D341Med (cell line): ENCODE measurements at places on chromosomes 2 and 18.

GRCh38 chr2:168685600-168686451 is 116.6 kb upstream of the NOSTRIN start:
- DNase-seq, result no peak

GRCh38 chr2:210288408-210288807 is 26.6 kb downstream of the MYL1 start:
- no peak for DNase-seq

DNA sequence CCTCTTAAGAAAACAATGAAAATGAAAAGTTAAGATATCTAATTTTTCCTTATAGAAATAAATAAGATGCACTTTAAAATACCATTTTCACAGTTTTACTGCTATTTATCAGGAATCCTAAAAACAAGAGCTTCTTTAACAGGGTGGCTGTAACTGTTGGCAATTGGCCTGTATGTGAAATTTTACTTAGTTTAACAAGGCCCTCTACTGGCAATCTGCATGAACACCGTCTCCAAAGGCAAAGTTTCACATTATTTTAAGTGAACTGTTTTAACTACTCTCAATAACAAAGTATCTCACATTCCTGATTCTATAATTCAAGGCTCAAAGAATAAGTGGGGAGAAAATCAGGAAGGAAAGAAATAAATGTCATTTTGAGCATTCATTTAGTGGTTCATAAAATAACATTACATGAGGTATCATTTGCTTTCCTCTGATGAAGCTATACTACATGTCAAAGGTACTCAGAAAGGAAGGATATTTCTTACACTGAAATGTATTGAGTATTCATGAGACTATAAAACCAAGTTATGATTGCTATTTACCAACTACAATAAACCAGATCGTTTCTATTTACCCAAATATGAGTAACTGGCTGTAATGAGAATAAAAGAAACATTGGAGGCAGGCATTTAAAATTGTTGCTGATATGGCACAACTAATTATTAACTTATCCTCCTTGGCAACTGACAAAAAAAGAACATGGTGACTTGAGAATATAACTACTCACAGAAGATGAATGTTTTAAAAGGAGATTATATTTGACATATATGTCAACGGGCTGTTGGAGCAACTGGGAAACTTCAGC is 7.0 kb downstream of the NCKAP5 start:
- peak; percentile 47 for DNase-seq

DNA sequence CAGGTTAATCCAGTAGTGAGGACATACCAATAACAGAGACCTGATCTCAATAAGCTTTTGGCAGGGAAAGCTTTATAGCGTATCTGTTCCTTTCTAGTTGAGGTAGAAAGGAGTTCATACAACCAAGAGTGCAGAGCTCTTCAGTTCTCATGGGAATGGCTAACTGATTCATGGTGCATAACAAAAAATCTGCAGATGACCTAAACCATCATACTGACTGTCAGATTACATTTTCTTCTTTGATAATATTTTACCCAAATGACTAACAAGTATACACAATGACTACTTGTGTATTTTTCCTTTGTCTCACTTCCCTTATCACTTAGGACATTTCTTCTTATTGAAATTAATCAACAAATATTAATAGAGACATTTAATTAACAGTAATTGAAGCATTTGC is 140.0 kb upstream of the SERTAD2 start:
- DNase-seq, result no peak

- no peak for DNase-seq
These were observed 135.9 kb upstream of the ID2 start for GRCh38 chr2:8545695-8546611.

DNA sequence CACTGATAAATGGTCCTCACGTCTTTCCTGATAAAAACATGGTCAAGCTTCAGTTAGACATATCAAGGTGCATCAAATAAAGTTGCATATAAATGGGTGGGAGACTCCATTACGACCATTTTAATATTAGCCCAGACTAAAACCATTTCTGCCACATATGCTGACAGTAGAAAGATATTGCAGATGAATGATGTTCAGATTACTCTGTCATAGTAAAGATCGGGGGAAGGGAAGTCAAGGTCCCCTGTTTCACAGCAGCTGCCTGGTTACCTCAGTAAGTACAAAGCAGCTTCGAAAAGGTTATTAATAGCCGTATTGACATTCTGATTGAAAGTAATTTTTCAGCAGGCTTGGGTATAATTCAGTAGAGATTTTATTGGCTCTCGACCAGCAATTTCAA is 927.7 kb upstream of the CDH2 start:
- DNase-seq, result no peak

- DNase-seq, result no peak
These were observed 2.5 kb upstream of the MREG start for GRCh38 chr2:216015722-216016464.

- no peak for DNase-seq
These were observed 24.9 kb downstream of the ASAP2 start for GRCh38 chr2:9231291-9232165.

GRCh38 chr2:231133365-231134099 is 8.7 kb upstream of the HTR2B start:
- DNase-seq, result peak; percentile 9

DNA sequence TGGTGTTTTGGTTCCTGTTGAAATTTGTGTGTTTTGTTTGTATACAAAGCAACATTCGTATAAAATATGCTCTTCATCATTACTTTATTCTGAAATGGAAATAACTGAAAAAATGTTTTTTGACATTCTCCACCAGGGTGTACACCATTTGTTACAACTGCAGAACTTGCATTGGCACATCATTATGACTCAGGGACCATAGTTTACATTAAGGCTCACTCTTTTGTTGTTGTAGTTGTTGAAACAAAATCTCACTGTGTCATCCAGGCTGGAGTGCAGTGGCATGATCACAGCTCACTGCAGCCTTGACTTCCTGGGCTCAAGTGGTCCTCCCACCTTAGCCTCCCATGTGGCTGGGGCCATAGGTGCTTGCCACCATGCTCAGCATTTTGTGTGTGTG is 676.6 kb downstream of the TDRD15 start:
- DNase-seq, result no peak

GRCh38 chr2:231294571-231295362 is 96.3 kb downstream of the ARMC9 start:
- no peak for DNase-seq

DNA sequence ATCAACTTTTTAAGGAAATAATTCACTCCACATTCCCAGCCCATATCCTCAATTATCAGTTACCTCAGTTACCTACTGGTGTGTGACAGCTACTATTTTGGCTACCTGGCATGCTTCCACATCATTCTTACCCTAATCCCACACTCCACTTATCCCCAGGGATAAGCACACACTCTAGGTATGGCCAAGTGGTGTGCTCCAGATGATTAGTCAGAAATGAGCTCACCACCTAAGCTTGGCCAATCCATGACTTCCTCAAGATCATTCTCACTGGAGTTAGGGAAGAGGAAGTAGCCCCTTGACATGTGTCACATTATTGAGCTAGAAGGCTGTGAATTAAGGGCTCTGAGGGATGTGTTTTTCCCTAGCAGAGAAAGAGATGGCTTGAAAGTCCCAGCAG is 20.9 kb upstream of the SMAD4 start:
- DNase-seq, result peak; percentile 65

DNA sequence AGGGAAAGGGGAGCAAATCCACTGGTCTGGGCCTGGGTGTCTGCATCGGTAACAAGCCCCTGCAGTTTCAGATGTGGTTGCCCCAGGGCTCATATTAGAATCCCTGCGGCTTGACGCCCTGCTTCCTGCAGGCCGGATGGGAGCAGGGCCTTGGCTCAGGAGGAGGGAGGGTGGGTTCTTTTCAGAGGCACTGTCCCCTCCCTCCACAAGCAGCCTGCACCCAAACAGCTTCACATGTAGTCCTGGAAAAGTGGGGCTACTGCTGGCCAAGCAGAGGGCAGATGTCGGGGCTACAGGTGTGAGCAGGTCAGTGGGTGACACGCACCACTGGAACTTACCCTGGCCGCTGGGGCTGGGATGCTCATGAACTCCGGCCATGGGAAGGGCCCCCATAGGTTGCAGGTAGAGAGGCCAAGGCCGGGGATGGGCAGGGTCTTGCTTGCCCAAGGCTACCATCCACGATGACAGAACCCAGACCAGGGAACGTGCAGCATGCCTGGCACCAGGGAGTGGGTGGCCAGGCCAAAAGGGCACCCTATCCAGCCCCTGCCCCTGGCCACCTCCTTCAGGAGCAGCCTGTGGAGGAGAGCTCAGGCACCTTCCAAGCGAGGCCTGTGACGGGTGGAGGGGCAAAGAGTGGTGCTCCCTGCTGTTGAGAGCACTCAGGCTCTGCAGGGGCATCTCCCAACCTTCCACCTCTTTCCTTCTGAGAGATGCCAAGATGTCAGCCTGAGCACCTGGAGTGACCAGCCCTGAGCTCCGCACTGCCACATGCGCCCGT is 16.8 kb downstream of the ARID5A start:
- DNase-seq, result no peak

DNA sequence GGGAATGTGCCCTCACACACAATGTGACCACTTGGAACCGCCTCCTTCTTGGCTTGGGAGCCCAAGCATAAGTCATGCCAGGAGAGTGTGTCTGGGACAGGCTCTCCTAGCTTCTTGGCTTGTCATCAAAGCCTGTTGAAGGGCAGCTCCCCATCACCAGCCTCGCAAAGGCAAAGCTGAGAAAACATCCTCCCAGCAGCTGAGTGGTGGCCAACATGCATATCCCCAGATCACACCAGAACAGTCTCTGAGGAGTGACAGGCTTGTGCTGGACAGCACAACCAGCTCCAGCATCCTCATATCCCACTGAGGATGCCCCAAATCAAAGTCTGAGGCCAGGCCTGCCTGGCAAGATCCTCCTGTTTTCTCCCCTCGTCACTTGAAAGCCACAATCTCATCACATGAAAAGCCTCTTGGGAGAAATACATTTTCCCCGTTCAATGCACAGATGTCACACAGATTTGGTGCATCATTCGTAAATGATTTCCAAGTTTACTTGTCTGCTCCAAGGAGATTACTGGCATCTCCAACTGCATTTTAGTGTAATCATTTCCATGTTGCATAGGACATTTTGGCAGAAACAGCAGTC is 269.3 kb downstream of the TTC32 start:
- no peak for DNase-seq

DNA sequence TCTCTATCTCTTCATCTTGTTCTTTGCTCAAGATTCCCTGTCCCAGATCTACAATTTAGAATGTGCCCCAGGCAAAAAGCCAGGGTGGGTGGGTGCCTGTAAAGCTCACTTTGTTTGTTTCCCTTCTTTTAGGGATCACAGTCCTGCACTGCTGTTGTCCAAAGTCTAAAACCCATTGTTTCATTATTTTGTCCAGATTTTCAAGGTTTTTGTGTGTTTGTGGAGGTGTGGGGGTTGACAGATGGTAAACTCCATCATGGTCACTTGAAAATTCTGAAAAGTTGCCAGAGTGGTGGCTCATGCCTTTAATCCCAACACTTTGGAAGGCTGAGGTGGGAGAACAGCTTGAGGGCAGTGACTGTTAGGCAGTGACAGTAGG is 41.5 kb downstream of the YES1 start:
- DNase-seq, result no peak

GRCh38 chr2:145538661-145539350 is 1018.9 kb upstream of the ZEB2 start:
- DNase-seq, result no peak

- DNase-seq, result no peak
These were observed 3.0 kb downstream of the RFTN2 start for GRCh38 chr2:197672371-197672893.

DNA sequence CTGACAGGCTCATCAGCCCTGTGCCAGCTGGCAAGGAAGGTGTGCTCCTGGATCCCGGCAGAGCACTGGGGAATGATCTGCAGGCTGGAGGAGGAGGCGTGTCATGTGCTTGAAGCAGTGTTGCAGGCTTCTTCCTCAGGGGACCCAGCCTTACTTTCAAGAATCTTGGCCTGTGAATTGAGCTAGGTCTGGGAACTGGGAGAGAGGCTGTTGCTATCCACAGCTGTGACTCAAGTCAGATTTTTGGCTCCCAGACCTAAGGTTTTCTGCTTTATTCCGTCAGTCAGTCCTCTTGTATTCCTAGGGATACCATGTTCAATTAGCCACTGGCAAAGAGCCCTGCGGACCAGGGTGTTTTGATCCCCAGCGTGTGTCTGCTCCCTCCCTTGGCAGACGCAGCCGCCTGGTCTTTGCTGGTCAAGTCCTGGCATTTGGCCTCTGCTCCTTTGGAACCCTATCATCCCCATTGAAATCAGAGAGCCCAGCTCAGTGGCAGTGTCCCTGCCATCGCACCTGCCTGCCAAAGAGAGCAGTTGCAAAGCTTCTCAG is 32.4 kb downstream of the ASB1 start:
- DNase-seq, result no peak

- DNase-seq, result no peak
These were observed 24.1 kb downstream of the ACSL3 start for GRCh38 chr2:222884805-222885424.

GRCh38 chr2:237556773-237557632 is 9.4 kb upstream of the PRLH start:
- no peak for DNase-seq

DNA sequence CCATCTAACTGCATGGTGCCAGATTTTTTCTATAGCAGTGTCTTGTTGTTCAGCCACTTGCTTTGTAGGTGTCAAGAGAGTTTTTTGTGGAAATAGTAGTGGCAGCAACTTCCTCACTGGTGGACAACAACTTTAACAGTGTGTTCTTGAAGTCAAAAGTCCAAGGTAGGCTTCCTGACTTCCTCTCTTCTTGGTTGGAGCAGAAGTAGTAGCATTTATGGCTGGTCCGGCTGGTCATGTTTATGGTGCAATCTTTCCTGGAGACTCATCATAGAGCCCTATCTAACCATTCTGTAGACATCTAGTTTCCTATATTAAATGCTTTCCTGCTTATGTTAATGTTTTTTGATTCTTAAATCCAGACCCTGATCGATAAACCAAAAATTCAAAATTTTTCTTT is 11.7 kb downstream of the GPR75 start:
- DNase-seq, result no peak
